T-helper 2 cell treated with Interferon-gamma antibody and Interleukin-4, amounts not matched to agents 5 μg/mL and 100 μg/mL, for 36 hours (primary cell): ENCODE measurements at places on chromosomes 12 and 14.

DNA sequence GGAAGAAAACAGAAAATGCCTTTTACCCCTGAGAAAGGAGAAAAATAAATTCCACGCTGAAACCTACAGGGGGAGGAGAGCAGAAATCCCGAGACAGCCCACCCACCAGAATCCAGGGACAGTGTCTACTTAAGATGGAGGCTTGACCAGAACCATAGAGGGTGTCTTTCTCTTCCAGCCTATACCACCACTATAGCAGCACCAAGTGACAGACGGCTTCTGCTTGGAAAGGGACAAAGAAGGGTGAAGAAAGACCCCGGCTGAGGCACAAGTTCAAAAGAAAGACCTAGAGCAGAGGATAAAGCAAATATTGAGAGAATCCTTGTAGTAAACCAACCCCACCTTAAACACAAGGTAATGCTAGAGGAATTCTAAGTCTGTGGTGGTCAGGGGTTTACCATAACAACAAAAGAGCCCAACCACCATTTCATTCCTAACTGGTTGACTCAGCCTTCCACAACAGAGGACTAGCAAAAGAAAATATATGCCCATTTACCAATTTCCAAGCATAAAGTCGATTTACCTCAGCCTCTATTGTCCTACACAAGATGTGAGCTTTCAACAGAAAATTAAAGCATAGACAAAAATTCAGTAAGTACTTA is 105.3 kb upstream of the FOXG1 start:
- H3K4me3 ChIP-seq: no peak overlapping the region
- DNase-seq: no peak
- no peaks in the 10 kb centered on the region for H3K27me3 ChIP-seq
- no peaks in the 10 kb centered on the region for H3K4me1 ChIP-seq
- H3K36me3 ChIP-seq: no peaks in the 10 kb centered on the region

GRCh38 chr14:67586369-67586768 is 13.7 kb downstream of the PIGH start:
- H3K27me3 ChIP-seq: no peaks in the 10 kb centered on the region
- H3K36me3 ChIP-seq: peaks cover 8% of the 10 kb centered on the region
- H3K4me3 ChIP-seq: no peak overlapping the region
- H3K4me1 ChIP-seq: peaks cover 3% of the 10 kb centered on the region
- no peak overlapping the region for H3K27ac ChIP-seq
- no peak for DNase-seq

- no peak for DNase-seq
- no peaks in the 10 kb centered on the region for H3K27me3 ChIP-seq
- H3K4me3 ChIP-seq: no peak overlapping the region
These were observed 309.3 kb downstream of the PDZRN4 start for GRCh38 chr12:41497409-41497808.

- peaks cover 6% of the 10 kb centered on the region for H3K4me1 ChIP-seq
- DNase-seq: peak; percentile 36
- peak overlapping the region; percentile 13 for H3K27ac ChIP-seq
These were observed 11.8 kb downstream of the COPS7A start for GRCh38 chr12:6735448-6736191.

- H3K4me3 ChIP-seq: no peak overlapping the region
- H3K27ac ChIP-seq: no peak overlapping the region
- peaks cover 4% of the 10 kb centered on the region for H3K36me3 ChIP-seq
- H3K4me1 ChIP-seq: peaks cover 6% of the 10 kb centered on the region
- no peak for DNase-seq
These were observed 279.3 kb downstream of the DUSP6 start for GRCh38 chr12:89073027-89073398.

DNA sequence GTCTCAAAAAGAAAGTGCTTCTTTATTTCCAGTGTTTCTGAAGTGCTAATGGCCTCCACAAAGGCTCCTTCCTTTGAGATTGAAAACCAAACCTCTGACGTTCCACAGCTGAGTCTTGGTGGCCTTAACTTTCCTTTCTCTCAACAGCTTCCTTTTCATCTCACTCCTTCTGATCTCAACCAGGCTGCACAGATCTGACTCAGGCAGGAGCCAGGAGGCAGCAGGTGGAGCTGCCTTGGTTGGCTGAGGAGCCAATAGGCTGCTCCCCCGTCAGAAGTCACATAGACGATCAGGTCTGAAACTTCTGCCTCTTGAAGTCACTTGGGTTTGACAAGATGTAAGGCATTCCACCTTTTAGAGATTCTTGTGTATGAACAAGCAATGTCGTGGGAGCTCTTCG is 9.1 kb upstream of the KCNA5 start:
- H3K36me3 ChIP-seq: no peaks in the 10 kb centered on the region
- no peak overlapping the region for H3K27ac ChIP-seq
- peaks cover 7% of the 10 kb centered on the region for H3K27me3 ChIP-seq
- DNase-seq: peak; percentile 10
- no peak overlapping the region for H3K4me3 ChIP-seq

- H3K4me3 ChIP-seq: no peak overlapping the region
- H3K27me3 ChIP-seq: peaks cover 1% of the 10 kb centered on the region
- DNase-seq: no peak
- no peaks in the 10 kb centered on the region for H3K36me3 ChIP-seq
These were observed 14.3 kb upstream of the IFNG start for GRCh38 chr12:68173792-68174191.

DNA sequence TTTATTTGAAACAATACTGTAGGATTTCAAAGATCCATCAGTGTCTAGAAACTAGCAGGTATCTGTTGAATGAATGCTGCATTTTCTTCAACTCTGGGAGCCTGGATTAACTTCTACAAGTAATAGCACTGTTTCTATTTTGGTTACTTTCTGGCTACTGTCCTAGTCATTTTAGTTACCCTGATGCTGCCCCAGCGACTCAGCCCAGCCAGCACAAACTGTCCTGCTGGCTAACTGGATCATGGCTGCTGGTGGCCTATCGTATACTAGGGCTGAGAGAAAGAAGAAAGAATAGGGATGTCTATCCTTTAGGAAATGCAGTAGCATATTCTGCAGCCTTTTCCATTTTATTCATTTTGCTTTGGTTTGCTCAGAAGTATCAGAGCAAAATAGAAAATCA is 53.9 kb downstream of the NTN4 start:
- DNase-seq: no peak
- no peak overlapping the region for H3K27ac ChIP-seq
- no peaks in the 10 kb centered on the region for H3K4me1 ChIP-seq
- H3K4me3 ChIP-seq: no peak overlapping the region

DNA sequence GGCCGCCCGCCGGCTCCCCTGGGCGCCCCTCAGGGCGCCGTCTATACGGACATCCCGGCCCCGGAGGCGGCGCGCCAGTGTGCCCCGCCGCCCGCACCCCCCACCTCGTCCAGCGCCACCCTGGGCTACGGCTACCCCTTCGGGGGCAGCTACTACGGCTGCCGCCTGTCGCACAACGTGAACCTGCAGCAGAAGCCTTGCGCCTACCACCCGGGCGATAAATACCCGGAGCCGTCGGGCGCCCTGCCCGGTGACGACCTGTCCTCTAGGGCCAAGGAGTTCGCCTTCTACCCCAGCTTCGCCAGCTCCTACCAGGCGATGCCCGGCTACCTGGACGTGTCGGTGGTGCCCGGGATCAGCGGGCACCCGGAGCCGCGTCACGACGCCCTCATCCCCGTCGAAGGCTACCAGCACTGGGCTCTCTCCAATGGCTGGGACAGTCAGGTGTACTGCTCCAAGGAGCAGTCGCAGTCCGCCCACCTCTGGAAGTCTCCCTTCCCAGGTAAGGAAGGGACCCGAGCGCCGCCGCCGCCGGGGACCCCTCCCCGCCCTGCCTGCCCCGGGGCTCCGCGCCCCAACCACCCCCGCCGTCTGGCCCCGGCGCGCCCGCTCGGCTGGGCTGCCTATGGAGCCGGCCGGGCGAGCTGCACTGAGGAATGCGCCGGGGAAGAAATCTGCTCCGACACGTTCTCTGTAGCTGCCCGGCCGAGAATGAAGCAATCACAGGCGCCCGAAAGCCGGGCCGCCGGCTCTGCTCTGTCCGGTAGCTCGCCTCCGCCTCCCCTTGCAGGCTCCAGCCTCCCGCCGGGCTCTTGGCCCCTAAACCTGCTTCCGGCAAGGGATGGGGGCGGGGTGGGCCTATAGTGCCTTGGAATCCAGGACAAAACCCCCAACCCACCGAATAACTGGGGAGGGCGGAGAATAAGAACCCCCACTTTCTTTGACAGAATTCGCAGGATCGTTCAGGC is 794 bp downstream of the HOXC13 start:
- no peaks in the 10 kb centered on the region for H3K4me1 ChIP-seq
- H3K27ac ChIP-seq: peak overlapping the region; percentile 45
- H3K36me3 ChIP-seq: peaks cover 2% of the 10 kb centered on the region

DNA sequence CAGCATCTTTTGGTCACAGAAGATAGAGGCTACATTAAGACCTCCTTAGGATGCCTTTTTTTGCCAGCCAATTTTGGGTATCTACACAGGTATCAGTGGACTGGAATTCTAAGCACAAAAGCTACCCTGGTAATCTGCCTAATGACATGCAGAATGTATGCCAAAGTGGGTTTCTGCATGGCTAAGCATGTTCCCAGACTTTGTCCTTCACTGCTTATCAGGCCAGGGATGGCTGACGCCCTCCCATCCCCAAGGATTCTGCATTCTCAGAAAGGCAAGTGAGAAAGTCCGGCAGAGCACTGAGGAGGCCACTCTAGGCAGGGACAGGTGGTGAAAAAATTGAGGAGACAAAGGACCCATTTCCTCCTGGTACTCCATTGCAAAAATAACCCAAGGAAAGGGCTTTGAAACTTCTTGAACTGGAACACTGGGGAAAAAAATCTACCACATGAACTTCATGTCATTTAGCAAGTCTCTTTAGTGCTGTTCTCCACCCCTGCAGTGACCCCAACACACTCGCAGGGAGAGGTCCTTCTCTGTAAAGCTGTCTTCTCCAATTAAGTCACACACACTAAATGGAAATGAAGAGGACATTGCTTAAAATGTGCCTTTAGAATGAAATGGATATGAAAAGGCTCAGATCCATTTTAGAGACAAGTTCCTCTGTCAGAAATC is 91.7 kb upstream of the MAX start:
- no peaks in the 10 kb centered on the region for H3K27me3 ChIP-seq
- DNase-seq: no peak
- no peak overlapping the region for H3K27ac ChIP-seq
- H3K4me3 ChIP-seq: no peak overlapping the region

- H3K27me3 ChIP-seq: no peaks in the 10 kb centered on the region
- no peak overlapping the region for H3K4me3 ChIP-seq
- peaks cover 29% of the 10 kb centered on the region for H3K36me3 ChIP-seq
- no peak overlapping the region for H3K27ac ChIP-seq
- no peaks in the 10 kb centered on the region for H3K4me1 ChIP-seq
These were observed 15.3 kb downstream of the TSFM start for GRCh38 chr12:57797933-57798332.

- H3K27me3 ChIP-seq: no peaks in the 10 kb centered on the region
- no peaks in the 10 kb centered on the region for H3K4me1 ChIP-seq
- no peak overlapping the region for H3K4me3 ChIP-seq
- no peak for DNase-seq
- no peak overlapping the region for H3K27ac ChIP-seq
These were observed 154.3 kb upstream of the C14orf180 start for GRCh38 chr14:104425171-104425681.

GRCh38 chr12:4540638-4541037 is 1.9 kb downstream of the RAD51AP1 start:
- peaks cover 35% of the 10 kb centered on the region for H3K4me1 ChIP-seq
- H3K36me3 ChIP-seq: peaks cover 21% of the 10 kb centered on the region
- peak overlapping the region; percentile 49 for H3K27ac ChIP-seq
- no peak for DNase-seq
- no peak overlapping the region for H3K4me3 ChIP-seq

DNA sequence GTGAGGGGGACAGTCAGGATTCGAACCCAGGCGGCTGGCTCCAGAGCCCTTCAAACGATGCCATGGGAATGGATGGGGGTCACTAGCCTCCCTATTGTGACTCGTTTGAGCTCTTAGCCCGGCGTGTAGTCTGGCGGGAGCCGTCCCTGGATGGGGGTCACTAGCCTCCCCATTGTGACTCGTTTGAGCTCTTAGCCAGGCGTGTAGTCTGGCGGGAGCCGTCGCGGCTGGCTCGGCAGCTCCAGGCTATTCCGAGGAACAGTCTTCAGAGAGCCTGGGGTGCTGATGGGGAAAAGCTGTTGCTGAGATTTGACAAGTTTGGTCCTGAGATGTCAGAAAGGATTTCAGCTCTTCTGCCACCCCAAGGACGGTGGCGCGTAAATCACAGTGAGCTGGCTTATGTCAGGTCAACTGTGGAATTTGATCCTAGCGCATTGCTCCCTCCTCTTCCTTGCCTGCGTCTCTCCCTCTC is 58.3 kb downstream of the CALM1 start:
- no peaks in the 10 kb centered on the region for H3K4me1 ChIP-seq
- DNase-seq: no peak
- H3K27me3 ChIP-seq: peaks cover 3% of the 10 kb centered on the region
- no peak overlapping the region for H3K27ac ChIP-seq
- H3K4me3 ChIP-seq: no peak overlapping the region
- no peaks in the 10 kb centered on the region for H3K36me3 ChIP-seq

GRCh38 chr14:68306934-68307789 is 485.7 kb downstream of the ZFP36L1 start:
- peaks cover 2% of the 10 kb centered on the region for H3K36me3 ChIP-seq
- H3K27ac ChIP-seq: no peak overlapping the region
- no peaks in the 10 kb centered on the region for H3K4me1 ChIP-seq
- no peak overlapping the region for H3K4me3 ChIP-seq

GRCh38 chr14:105525861-105526775 is at the start of gene TMEM121:
Gene TMEM121, plus strand, starts transcription at chr14:105526583. Its CDS starts 2,252 bp downstream, at chr14:105528835.
- H3K4me1 ChIP-seq: peaks cover 8% of the 10 kb centered on the region
- H3K27me3 ChIP-seq: peaks cover 31% of the 10 kb centered on the region
- H3K4me3 ChIP-seq: peak within 1 kb of the TSS; percentile 75
- peak within 1 kb of the TSS; percentile 41 for H3K27ac ChIP-seq
- peak; percentile 43 for DNase-seq

DNA sequence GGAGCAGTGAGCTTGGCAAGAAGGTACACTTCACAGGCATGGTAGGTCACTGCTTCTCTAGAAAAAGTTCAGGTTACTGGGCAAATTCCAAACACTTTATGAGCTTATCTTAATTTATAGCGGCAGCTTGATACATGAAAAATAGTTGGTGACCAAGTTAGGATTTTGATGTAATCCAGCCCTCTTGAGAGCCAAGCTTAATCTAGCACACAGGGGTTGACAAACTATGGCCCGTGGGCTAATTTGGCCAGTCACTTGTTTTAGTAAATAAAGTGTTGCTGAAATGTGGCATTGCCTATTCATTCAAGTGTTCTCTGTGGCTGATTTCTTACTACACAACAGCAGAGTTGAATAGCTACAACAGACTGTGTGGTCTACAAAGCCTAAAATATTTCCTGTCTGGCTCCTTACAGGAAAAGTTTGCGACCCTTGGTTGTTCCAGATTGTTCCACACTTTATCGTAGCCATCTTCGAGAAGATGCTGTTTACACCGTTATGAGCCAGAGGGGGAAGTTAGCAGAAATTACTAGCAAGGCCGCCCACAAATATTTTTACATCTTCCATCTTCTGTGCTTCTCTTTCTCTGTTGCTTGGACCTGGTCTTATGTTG is 120.9 kb downstream of the DAAM1 start:
- DNase-seq: no peak
- peaks cover 19% of the 10 kb centered on the region for H3K4me1 ChIP-seq
- no peak overlapping the region for H3K4me3 ChIP-seq
- H3K27me3 ChIP-seq: no peaks in the 10 kb centered on the region
